ENCODE measurements at places on chromosomes 1 and 21.

- no peak for DNase-seq
Measured at GRCh38 chr1:156839426-156840109, 19.3 kb downstream of the INSRR start.

DNA sequence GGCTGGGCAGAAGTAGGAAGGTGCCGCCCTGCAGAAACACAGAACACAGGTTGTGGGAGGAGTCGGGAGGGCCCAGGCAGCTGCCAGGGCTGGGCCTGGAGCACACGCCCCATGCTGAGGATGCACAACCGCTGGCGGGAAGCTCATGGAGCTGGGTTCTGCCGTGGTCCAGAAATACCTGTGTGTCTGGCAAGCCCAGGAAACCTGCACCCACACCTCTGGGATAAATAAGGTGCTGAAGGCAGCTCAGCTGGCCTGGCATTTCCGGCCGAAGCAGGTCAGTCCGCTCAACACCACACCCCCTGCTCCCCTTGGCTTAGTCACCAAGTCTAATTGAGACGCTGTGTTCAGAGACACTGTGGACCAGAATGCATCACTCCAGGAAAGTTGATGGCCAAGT is 32.1 kb downstream of the CTNNBIP1 start:
- DNase-seq: no peak

GRCh38 chr1:222709700-222710153 is 2.6 kb downstream of the AIDA start:
- DNase-seq: no peak

GRCh38 chr1:2339206-2340085 is 51.9 kb downstream of the MORN1 start:
- no peak for DNase-seq

- DNase-seq: no peak
Measured at GRCh38 chr1:145917595-145917994, 922 bp downstream of the PEX11B start.

DNA sequence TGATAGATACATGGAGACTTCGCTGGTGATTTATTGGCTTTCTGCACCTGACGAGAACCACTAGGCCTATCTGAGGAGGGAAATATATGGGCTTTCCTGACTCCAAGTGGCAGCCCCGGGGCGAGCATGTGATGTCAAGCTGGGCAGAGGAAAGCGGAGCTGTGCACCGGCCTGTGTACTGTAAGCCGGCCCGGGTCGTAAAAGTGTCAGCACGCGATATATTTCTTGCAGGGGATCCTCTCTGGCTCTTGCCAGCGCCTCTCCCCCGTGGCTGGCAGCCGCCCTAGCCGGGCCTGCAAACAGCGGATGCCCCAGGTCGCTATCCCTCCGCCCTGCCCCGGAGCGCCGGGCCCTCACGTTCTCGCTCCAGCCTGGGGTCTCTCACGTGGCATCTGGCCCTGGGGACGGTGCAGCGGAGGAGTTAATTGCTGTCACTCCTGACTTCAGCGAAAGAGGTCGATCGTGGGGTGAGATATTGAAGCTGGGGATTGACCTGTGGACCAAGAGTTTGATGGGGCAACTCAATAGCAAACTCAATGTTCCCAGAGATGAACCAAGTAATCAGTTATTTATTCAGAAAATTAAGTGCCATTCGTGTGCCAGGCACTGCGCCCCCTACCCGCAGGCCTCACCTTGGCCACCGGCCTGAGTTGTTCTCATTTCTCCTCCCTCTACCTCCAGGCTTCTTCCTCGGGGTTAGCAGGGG is 41.0 kb upstream of the HAO2 start:
- DNase-seq: no peak

DNA sequence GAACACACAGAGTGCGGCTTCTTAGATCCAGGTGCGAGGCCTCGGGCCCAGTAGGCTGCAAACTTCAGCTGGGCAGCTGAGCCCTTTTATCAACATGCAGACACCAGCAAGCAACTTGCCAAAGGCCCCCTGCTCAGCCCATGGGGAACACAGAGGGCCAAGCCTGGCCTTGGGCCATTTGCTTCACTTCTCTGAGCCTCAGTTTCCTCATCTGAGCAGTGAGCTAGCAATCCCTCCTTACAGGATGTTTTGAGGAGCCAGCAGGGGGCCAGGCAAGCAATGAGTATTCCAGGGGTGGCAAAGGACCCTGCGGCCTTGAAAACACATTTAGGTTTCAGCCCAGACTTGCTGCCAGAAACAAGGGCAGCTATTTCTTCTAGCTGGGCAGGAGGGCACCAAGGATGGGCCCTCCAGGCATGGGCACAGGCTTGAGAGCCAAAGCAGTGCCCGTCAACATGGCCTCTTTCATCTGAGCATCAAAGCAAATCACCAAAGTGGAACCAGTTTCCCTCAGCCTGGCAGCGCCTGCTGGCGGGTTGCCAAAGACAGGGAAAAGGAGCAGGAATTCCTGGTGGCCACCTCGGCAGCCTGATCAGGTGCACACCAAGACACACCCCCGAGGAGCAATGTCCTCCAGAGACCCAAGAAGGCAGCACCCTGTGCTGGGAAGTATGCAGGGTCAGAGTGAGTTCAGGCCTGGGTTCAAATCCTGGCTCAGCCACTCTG is 1.4 kb downstream of the MATN1 start:
- DNase-seq: no peak

DNA sequence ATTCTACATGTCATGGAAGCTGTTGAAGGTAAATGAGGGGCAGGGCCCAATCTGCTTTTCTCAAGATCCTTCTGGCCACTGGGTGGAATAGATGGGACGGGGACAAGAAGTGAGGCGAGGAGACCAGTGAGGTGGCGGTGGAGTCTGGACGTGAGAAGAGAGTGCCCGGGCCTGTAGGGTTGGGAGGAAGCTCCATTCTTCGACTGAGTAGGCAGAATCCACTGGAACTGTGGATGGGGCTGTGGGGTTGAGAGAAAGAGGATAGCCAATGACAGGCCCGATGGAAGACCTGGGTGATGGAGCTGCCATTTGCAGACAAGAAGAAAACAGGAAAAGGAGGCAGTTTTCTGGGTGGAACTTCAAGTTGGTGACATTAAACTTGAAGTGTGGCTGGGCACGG is 10.3 kb downstream of the SLC1A7 start:
- no peak for DNase-seq

- DNase-seq: no peak
Measured at GRCh38 chr1:158290321-158290844, 660 bp downstream of the CD1C start.

DNA sequence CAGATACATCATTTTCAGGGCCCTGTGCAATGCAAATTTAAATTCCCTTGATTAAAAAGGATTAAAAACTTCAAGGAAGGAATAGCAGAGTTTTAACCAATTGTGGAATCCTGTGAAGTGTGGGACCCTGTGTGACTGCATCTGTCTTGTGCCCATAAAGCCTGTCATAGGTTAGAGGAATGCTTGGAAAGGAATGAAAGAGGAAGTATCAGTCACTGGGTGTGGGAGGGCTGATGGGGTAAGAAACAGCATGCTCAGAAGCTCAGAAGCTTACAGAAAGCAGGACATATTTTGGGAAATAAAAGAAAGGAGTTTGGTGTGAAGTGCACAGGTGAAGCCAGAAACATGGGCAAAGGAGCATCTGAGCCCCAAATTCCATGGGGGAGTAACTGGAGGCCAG is 150.8 kb upstream of the ETV3 start:
- DNase-seq: no peak

DNA sequence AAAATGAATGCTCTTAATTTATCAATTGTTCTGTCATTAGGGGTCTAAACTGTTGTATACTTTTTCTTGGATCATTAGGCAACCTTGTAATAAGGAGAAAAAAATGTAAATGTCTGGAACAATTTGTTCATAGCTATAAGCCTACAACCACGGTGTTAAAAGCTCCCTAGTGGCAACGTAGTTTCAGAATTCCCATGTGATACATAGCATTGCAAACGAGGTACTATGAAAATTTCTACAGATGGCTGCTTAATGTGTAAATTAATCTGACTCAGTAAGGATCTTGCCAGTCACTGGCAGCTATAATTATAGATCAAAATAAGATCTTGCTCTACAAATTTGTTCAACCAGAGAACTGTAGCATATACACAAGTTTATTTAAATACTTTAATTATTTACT is 304.1 kb upstream of the ADGRL4 start:
- no peak for DNase-seq

DNA sequence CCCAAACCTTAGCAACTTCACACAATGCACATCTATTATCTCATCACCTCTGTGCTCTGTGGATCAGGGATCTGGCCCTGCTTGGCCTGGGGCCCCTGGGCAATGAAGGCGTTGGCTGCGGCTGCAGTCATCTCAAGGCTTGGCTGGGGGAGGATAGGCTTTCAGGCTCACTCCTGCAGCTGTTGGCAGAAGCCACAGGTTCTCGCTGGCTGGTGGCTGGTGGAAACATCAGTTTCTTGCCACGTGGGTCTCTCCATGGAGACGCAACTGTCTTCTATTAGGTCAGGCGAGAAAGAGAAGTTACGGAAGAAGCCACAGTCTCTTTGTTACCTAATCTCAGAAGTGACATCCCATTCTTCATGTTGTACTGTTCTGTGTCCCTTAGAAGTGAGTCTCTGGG is 3.6 kb upstream of the NPPA start:
- DNase-seq: no peak

DNA sequence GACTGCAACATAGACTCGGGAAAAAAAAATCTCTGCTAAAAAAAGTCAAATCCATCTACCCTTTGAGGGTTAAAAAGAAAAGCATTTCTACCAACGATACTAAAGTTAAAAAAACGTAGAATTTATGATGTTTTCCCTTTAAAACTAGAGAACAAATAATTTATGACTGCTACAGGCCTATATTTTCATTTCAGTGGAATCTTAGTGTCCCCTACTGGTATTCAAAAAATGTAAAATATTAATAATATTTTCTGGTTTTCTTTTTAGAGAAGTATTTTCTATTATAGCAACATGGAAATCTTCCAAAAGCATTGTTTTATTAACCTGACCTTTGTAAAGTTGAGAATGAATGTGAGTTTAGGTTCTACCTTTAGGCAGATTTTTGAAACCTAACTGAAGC is 1582.2 kb downstream of the MRPL39 start:
- DNase-seq: no peak

- peak; percentile 38 for DNase-seq
Measured at GRCh38 chr1:154609398-154610380, 1.7 kb upstream of the ADAR start.

GRCh38 chr1:234018816-234019215 is 114.3 kb downstream of the SLC35F3 start:
- DNase-seq: no peak

DNA sequence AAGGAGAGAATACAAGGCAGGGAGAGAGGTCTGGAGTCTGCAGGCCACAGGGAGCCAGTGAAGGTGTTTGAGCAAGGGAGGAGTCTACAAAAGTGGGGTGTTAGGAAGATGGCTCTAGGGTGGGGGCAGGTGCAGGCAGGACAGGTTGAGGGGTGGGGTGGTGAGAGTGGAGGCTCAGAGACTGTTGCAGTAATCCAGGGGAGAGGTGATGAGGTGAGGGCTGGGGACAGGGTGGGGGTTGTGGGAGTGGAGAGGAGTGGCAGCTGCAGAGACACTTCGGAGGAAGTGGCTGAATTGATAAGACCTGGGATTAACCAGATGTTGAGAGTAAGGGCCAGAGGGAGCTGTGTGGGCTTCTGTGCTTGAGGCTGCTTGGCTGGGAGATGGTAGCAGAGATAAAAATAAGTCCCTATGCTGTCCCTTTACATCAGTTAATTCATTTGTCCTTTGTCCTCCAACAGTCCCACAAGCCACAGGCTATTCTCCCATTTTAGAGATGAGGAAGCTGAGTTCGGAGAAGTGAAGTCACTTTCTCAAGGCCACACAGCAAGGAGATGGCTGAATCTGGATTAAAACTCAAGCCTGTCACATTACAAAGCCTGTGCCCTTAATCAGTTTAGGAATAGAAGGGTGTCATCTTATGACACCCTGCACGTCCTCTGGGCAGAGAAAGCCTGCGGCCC is 54.8 kb upstream of the SYNC start:
- DNase-seq: no peak

GRCh38 chr1:82139751-82140468 is 339.2 kb downstream of the ADGRL2 start:
- DNase-seq: no peak

- DNase-seq: no peak
Measured at GRCh38 chr1:39214714-39214997, 10.2 kb downstream of the MACF1 start.

DNA sequence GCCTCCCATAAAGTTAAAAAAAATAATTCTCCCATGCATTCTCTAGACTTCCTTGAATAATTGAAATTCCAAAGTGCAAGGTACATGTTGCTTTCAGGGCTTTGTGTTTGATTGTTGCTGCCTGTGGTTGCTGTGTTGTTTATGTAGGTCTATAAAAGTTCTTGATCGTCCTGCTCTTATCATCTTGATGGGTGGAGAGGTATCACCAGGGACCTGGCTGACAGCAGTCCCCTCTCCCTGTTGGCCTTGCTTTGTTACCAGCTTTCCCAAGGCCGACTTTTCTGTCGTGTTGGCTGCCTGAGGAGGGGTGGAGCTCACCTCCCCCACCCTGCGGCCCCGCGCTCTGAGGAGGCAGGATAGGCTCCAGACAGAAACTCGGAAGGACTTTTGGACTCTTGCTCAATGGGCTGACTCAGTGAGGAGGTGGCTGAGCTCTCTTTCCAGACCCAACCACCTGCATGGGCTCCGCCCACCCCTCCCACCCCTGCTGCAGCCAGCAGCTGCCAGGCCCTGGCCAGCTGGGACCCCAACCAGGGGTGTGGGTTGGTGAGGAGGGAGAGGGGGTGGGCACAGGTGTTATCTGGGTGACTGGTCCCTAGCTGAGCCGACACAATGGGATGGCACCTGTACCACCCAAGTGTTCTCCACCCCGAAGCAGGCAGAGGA is 2.0 kb downstream of the INAVA start:
- no peak for DNase-seq

DNA sequence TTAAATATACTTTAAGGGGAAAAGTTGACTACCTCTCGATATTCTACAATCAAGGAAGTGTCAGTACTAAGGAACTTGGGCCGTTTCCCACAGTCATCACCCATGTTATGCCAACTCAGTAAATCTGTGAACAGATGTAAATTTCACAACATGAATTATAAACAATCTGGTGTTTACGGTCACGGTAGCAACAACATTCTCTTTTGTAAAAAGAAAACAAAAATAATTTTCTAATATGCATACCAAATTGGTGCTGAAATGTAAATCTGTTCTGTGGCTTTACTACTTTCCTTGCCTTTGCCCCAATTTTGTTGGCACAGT is 1.2 kb downstream of the SH3GLB1 start:
- no peak for DNase-seq

DNA sequence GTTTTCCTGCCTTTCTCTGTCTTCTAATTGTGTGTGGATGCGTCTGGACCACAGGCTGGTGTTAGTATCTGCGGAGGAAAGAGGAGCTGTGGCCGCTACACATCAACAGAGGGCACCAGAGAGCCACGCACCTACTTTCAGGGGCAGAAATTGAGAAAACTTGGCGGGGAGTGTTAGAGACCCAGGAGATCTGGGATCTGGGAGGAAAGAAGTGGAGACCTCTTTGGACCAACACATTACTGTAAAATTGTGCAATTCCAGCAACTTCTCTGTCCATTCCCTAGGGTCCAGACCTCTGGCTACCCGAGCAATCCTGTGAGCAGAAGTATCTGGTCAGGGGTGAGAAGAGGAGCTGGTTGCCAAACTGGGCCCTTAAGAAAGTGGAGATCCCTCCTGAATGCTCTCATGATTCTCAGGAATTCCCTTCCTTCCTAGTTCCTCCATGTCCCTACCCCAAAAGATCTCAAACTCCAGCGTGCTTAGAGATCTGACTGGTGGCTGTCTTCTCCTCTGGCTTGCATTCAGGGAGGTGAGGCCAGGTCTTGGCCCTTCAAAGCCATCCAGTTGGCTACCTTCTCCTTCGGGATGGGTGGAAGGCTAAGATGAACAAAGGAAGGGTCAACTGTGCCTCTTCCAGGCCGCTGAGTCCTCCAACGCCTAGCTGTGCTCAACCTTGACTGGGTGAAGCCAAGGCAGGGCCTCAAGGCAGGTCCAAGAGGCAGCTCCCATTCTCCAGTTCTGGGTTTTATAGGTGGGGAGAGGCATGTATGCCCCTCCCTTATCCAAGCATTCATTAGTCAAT is 1.2 kb upstream of the KIRREL1 start:
- DNase-seq: no peak

All from activated T-helper 9 cell treated with anti-CD3 and anti-CD28 coated beads, Interleukin-2, amount 50 U/mL, for 16 hours (primary cell).